Activated naive CD8-positive, alpha-beta T cell treated with anti-CD3 and anti-CD28 coated beads, Interleukin-2, amount 50 U/mL, for 24 hours (primary cell): ENCODE measurements at places on chromosomes 13 and 19.

DNA sequence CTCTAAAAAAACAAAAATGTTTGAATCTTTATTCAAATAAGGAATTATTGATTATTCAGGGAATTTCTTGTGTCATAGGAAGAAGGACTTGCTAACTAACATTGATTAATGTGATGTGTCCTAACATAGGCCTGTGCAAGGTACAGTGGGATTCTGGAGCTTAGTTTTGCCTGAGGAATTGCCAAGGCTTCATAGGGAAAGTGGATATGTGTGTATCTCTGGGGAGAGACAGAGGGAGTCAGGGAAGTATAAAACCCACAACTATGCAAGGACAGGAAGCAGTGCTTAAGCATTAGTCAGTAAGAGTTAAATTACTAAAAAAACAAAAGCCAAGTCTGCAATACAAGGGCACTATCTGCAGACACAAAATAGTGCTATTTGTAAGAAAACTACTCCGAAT, 59.6 kb downstream of the WDFY2 start:
- DNase-seq, result no peak

DNA sequence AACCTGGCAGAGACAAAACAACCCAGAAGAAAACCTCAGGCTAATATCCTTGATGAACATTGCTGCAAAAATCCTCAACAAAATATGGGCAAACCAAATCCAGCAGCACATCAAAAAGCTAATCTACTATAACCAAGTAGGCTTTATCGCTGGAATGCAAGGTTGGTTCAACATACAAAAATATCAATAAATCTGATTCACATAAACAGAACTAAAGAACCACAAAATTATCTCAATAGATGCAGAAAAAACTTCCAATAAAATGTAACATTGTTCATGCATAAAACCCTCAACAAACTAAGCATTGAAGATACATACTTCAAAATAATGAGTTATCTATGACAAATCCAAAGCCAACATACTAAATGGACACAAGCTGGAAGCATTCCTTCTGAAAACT, 8.8 kb downstream of the ZNF724 start:
- no peak for DNase-seq

DNA sequence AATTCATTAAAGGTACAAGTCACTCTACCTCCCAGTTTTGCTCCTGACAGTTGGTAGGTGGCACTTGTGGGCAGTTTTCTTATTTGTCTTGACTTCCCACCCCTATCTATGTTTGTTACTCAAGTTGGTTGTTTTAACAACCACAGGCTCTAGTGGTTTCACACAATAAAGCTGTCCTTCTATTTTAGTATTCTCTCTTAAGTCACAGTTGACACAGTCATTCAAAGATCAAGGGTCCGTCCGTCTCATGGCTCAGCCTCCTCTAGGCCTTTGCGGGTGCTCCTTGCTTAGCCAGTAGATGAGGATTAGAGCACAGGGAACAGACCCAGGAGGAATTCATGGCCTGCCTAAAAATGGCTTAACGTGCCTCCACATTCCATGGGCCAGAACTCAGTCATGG, 573.7 kb downstream of the IRS2 start:
- no peak for DNase-seq

DNA sequence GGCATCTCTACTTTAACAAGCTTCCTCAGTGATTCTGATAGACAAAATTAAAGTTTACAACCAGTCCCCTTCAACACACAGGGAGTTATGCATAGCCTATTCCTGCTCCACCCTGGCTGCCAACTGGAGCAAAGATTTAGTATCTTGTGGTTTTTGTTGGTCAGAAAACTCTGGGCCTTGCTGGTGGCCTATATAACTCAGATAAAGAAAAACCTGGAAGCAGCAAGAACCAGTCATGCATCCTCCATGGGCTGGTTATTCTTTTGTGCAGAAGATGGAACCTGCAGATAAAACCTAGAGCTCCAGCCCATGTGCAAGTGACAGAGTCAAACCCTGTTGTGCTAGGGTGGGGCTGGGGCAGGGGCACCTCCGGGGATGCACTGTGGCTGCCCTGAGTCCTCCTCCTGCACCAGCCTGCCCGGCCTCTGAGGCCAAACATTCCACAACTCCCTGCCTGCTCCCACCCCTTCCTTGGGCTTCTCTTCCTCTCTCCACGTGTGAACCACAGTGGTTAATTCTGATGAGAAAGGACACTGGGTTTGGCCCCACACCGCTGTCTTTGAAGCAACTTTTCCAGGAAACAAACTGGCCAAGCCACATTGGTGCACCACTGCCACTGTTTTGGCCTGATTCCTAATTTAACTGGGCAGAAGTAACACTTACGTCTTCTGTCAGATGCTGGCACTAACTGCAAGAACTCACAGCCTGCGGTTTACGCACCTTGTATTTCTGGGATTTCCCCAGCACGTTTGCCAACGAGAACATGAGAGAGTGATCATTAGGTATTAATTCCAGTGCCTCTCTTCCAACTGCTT, 23.3 kb upstream of the GGACT start:
- DNase-seq, result no peak

DNA sequence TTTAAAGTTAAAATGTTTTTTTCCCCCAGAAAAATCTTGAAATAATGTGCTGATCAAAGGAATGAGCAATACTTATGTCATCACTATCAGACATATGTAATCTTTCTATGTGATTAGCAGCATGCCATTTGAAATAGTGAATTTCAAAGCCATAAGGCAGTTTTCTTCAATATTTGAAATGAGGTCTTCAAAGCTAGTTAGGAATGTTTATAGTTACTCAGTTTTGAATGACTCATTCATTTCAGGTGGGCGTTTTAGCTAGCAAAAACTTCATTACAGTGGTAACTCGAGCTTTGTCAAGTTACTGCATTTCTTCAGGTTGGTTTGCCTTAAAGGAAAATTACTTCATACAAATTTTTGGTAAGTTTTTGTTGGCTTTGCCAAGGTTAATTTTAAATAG, 102.1 kb downstream of the ATP8A2 start:
- no peak for DNase-seq

GRCh38 chr19:46349311-46349993, 2.6 kb downstream of the PPP5C start:
- no peak for DNase-seq
